ENCODE measurements at places on chromosomes 6 and 20.

DNA sequence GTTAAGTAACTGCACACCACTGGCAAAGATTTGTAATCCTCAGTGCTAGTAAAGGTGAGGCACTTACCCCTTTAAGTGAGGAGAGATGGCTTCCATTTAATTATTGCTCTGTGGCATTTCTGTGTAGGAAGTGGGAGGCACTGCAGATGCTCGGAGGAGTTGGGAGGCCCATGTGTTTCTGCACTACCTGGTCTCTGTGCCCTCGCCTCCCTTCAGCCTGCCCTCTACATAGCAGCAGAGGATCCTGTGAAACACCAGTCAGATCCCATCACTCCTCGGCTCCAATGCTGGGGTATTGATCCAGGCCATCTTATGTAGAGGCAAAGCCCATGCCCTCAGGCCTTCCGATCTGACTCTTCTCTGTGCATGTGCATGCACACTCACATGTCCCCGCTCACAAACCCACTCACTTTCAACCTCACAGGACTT is 67.0 kb downstream of the SLX4IP start:
- no peak for DNase-seq

DNA sequence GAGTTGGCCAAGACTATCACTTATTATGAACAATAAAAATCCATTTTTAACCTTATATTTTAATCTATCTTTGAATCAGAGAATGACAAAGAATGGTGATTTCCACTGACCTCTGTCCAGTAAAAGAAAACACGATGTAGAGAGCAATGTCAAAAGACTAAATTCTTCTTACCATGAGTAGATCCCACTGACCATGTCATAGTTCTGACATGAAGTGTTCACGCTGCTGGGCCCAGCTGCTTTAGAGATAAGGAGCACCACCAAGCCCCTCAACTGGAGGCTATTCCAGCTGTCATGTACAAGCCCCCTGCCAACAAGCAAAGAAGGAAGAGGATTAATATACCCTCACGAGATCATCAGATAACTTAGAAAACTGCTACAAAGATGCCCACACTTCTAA is 125.3 kb downstream of the PDSS2 start:
- DNase-seq = no peak

GRCh38 chr6:149600508-149600907 is 34.3 kb downstream of the GINM1 start:
- no peak for DNase-seq

- no peak for DNase-seq
These were observed 106.2 kb downstream of the MAP3K7 start for GRCh38 chr6:90480666-90481065.

DNA sequence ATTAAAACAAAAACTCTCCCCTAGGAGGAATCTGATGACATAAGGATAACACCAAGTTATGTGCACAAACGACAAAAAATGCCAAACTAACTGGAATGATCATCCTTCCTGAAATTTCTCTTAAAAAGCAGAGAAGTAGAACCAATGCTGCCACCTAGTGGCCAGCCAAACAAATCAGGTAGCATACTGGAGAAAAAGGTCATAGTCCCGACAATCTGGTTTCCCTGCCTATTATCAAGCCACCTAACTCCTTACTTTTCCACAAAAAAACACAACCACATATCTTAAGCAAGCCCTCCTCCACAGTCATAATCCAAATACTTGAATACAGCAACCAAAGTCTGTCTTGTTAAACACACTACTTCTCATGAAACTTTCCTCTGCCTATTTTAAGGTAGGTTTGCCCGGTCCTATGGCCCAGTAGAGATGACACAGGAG is 5.3 kb downstream of the OARD1 start:
- peak; percentile 58 for DNase-seq

DNA sequence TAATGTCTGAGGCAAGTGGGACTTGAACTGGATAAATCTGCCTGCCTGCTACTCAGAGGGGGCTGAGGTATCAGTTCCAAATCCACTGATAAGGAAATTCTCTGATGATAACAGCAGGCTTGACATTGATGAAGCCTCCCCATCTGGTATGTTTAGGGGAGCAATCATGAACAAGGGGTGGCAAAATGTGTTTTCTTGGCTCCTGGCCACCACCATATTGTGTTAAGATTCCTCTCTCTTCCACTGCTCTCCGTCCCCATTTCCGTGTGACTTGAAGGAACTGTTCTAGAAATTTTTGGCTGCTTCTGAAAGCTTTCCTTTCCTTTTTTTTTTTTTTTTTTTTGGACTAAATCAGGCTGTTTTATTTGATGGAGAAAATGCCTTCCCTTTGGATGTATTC is 335.3 kb upstream of the NRSN1 start:
- DNase-seq = no peak

All from MM.1S (cell line).